Stromal cell of bone marrow (primary cell): ENCODE measurements at places on chromosomes 2 and 18.

- DNase-seq: no peak
These were observed 82.0 kb downstream of the DCDC2C start for GRCh38 chr2:3785220-3785889.

- DNase-seq: no peak
These were observed 18.1 kb downstream of the NETO1 start for GRCh38 chr18:72849671-72850070.

GRCh38 chr2:8652774-8653426 is 29.0 kb upstream of the ID2 start:
- DNase-seq: no peak

DNA sequence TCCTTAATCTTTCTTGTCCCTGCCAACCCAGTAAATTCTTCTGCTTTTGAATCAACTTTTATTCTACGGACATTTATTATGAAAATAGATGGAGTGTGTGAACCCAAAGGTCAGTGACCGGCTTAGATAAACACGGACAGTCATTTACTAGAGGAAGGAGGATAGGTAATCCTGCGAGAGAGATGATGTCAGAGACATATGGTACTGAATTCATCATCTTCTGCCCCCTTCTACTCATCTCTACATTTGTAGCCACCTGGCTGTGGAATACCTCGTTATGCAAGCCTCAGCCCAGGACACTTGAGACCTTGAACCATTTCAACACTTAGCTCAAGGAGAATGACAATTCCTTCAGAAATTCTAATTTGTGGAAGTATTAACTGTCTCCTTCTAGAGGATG is 443.6 kb downstream of the TDRD15 start:
- DNase-seq: no peak

GRCh38 chr2:48397846-48398245 is 132.1 kb upstream of the STON1 start:
- DNase-seq: no peak

GRCh38 chr2:171522788-171523087 is 464 bp downstream of the CYBRD1 start:
- DNase-seq: no peak

GRCh38 chr2:232516551-232516950 is 3.6 kb upstream of the PRSS56 start:
- no peak for DNase-seq

- no peak for DNase-seq
These were observed 38.7 kb downstream of the ABI2 start for GRCh38 chr2:203366639-203367466.

DNA sequence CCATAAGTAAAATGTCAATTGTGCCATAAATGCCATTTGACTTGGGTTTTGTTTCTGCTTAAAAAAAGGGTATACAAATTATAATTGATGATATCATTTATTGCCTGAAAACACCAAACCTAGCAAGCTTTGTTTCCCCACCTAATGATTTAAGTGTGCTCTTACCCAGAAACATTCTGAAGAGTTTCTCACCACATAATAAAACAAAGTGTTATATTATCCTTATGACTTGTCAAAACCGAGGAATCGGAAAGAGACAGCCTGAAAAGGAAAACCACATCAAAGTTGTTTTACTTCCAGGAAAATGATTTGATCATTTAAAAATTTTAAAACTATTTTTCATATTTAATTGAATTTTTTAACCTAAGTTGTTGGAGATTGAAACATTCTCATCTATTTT is 170.5 kb upstream of the SLC39A10 start:
- DNase-seq: no peak

GRCh38 chr2:23571527-23572282 is 186.7 kb downstream of the KLHL29 start:
- no peak for DNase-seq

- no peak for DNase-seq
These were observed 40.2 kb upstream of the SKA1 start for GRCh38 chr18:50334546-50335152.

DNA sequence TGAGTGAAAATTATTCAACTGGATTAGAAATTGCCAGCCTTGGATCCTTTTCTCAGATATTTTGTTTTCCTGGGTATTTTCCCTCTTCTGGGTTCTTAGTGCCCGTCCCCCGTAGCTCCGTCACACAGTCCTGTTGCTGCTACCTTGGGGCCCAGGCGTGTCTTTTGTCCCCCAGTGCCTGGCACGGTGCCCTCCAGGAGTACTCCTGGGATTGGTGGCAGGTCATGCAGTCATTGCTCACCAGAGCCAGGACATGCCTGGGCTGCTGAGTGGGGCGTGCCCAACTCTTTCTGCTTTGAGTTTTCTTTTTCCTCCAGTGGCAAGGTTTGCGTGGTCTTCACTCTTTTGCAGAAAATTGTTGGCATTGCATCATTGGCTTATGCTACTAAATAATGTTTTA is 275.2 kb downstream of the AGAP1 start:
- no peak for DNase-seq

DNA sequence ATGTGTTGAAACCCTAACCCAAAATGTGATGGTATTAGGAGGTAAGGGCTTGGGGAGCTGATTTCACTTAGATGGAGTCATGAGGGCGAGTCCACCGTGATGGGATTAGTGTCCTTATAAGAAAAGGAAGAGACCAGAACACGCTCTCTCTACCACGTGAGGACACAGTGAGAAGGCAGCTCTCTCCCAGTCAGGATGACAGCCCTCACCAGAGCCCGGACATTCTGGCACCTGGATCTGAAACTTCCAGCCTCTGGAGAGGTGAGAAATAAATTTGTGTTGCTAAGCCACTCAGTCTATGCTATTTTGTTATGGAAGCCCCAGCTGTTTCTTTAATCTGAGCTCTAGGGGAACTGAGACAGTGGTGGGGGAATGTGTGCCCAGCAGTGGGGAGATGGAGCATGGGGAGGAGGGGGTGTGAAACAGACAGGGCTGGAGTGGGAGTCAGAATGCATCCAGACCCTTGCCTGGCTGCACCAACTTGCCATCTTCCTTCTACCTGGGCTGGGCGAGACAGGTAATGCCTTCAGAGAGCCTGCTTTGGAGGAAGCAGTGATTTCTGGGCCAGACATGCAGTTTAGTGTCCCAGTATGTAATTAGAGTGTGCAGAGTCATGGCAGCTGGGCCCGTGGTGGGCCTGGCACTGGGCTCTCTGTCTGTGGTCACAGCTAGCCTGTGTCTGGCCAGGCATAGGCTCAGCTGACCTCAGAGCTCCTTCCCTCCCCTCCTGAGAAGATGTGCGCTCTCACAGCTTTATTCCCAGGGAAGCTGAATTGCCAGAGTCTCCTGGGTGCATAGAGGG is 38.1 kb downstream of the RHOB start:
- no peak for DNase-seq

GRCh38 chr18:2903006-2903405 is 56.2 kb downstream of the EMILIN2 start:
- peak; percentile 69 for DNase-seq

DNA sequence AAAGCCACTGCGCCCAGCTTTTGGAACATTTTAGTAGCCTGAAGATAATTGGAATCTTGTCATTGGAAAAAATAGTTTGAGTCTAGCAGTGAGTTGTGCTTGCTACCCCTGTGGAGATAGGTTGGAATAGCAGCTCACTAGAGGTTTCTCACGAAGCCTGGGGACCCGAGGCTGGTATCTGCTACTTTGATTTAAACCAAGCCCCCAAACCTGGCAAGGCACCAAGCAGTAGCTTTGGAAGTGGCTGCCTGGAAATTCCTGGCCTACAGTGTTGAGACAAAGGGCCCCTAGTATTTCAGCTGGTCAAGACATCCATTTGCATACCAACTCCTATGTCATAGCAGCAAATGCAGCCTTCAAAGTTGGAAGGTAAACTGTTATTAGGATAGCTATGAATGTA is 42.1 kb downstream of the NOP58 start:
- DNase-seq: no peak

GRCh38 chr2:62406573-62407043 is 99.4 kb downstream of the TMEM17 start:
- no peak for DNase-seq

DNA sequence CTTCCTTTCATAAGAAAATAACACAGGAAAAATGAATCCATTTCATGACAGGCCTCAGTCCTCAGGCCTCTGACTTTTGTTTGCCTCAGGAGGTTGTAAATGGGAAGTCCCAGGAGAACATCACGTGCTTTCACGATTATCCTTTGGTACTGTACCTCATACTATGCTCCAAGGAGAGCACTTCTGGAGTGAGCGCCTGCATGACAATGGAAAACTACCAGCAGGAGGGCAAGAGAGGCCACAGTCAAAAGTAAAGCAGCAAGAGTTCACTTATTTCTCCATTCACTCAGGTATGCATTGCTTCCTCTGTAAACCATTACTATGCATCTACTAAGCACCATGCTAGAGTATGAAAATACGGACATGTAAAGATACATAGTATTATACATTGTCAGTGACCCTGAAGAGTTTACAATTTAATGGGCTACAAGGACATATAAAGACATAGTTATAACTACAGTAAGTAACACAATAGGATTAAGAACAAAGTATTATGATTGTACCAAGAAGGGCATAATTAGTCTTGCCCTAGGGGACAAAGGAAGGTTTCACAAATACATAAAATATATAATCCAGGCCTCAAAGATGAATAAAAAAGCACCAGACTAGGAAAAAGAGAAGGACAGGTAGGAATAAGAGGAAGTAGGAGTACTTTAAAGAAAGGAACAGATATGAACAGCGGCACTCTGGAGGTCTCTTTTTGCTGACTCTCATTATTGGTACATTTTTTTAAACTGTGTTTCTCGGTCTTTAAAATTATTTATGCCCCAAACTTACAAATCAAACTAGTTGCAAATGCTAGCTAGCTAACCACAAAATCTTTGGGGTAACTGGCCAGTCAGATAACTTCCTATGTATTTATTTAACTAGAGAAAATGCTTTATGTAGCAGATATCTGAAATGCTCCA is 806.7 kb downstream of the NRXN1 start:
- DNase-seq: no peak

GRCh38 chr2:76316691-76317090 is 606.0 kb upstream of the GCFC2 start:
- no peak for DNase-seq

- no peak for DNase-seq
These were observed 215.3 kb upstream of the RND3 start for GRCh38 chr2:150702791-150703190.

GRCh38 chr18:33641141-33641540 is 63.1 kb downstream of the ASXL3 start:
- no peak for DNase-seq

- DNase-seq: no peak
These were observed 77.6 kb upstream of the SNTG2 start for GRCh38 chr2:873027-873426.

DNA sequence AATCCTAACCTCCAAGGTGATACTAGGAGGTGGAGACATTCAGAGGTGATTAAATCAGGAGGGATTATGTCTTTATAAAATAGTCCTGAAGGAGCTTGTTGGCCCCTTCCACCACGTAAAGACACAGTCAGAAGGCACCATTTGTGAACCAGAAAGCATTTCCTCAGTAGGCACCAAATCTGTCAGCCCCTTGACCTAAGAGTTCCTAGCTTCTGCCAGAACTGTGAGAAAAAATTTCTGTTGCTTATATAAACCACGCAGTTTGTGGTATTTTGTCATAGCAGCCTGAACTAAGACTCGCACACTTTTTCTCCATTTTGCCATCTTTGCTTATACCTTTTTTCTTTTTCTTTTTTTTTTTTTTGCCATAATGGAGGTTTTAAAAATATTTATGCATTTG is 18.6 kb upstream of the NARS1 start:
- no peak for DNase-seq

GRCh38 chr2:120653871-120654270 is 81.8 kb upstream of the GLI2 start:
- DNase-seq: no peak

DNA sequence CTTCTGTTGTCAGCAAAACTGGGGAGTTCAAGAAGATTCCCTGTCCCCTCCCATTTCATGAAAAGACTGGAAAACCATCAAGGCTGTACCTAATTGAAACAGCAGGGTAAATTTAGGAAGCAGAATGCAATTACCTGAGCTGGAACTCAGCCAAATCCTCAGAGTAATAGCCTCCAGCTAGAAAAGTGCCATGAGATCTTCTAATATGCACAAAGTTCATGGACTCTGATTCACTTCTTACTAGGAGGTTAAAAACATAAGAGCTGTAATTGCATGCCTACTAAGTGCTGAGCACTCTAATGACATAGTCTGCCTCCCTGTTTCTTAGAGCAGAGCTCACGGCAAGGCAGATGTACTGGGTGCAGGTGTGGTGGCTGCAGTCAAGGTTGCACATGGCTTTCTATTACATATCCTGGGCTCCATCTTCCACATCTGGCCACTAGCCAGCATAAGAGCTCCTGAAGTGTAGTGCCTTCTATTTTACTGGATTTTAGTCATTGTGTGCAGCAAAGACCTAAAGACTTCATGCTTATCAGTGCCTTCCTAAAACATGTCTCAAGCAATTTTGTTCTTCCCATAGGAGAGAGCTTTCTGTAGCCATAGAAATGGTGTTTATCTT is 341.7 kb downstream of the PTPRM start:
- no peak for DNase-seq

DNA sequence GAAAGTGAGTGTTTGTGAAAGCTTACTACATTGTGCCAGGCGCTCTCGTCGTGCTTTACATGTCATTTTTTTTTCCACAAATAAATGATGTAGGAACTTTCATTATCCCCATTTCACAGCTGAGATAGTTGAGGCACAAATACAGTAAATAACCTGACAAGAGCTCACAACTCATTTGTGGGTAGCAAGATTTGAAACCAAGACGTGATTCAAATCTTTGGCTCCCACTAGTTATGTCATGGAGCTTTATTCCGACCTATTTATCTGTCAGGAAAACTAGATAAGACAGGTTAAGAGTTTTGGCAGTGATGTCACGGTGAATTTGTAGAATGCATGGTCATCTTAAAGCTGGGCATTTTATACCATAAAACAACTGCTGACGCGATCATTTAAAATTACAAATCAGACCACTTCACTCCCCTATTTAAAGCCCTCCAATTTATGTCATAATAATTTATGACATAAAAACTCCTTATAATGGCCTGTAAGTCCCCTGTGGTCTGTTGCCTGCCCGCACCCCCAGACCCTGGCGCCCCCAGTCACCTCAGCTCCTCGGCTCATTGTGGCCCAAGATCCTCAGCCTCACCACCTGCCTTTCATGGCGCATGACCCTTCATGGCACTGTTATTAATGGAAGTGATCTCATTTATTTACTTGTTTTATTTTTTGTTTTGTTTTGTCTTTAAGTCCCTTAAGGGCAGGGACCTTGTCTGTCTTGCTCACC is 678 bp upstream of the ZNF24 start:
- DNase-seq: no peak

- no peak for DNase-seq
These were observed 179.2 kb downstream of the NDUFA10 start for GRCh38 chr2:239845968-239846367.

- DNase-seq: no peak
These were observed 120.1 kb downstream of the ZNF385B start for GRCh38 chr2:179741317-179741716.

GRCh38 chr18:78601349-78601748 is 378.3 kb upstream of the SALL3 start:
- no peak for DNase-seq

- no peak for DNase-seq
These were observed 88.0 kb upstream of the GPC1 start for GRCh38 chr2:240347373-240347940.

DNA sequence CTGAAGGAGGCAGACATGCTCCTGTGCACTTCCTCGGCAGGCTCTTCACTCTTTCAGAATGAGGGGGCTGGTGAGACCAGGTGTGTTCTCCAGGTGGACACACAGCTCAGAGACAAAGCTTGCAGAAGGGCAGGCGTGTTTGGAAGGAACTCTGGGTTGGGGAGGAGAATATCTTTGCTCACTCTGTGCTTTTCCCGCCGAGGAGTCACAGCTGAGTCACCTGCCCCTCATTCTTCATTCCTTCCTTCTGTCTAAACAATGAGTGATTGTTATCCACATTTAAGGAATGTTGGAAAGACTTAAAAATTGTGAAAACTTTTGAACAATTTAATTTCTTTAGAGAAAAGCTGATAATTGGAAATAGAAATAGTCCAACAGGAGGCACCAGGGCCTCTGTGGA is 126.3 kb upstream of the TPO start:
- DNase-seq: no peak
